ENCODE measurements at places on chromosomes 2 and 18.

DNA sequence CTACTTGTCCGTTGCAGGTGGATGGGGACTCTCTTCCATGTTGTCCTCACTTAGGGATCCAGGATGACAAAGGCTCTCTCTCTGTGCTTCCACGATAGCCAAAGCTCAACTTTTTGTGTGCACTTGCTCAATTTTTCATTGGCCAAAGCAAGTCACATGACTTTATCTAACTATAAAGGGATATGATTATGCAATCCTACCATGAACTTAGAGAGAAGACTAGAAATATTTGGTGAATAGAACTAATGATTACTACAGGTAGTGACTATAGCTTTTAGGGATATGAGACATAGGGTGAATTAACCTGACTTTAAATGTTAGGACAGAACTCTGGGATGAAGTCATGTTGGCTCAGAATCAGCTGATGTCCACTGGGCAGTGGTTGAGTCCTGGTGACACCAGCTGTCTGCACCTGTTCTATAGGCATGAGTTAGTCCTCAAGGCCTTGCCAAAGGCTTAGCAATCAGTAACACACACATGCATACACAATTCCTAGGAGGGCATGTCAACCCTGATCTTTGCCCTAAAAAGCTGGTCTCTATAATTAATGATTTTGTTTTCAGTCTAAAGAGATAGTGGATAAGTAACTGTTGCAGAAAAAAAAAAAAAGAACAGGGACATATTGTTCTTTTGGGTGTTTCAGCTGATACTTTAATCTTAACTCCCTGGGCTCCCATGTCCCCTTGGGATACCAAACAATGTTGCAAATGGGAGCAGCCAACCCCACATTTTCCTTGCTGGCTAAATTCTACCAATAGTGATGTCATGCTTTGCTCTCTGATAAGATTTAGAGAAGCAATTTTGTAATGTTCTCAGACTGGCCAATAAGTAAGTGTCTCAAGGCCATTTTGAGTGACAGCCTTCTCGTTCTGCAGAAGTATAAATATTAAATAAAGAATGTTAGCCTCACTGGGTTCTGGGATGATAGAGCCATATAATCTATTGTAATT lies 12.5 kb upstream of the HK2 start:
- no peak for DNase-seq

DNA sequence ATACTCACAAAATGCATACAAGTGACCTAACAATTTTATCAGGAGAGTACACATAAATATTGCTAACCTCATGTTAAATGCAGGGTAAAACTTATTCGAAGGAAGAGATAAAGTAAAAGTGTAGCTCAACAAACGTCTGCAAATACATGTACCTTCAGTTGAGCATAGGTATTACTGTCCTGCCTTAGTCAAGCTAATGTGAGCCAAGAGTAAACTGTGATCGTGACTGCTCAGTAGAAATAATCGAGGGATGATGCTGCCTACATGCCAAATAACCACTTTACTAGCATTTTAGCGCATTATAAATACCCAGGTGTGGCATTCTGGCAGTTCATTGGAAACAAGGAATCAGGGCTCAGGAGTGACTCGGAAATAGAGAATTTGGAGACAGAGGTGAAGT lies 779.5 kb downstream of the SOCS6 start:
- DNase-seq: no peak

GRCh38 chr2:140990416-140990815 lies 1140.4 kb downstream of the LRP1B start:
- no peak for DNase-seq

DNA sequence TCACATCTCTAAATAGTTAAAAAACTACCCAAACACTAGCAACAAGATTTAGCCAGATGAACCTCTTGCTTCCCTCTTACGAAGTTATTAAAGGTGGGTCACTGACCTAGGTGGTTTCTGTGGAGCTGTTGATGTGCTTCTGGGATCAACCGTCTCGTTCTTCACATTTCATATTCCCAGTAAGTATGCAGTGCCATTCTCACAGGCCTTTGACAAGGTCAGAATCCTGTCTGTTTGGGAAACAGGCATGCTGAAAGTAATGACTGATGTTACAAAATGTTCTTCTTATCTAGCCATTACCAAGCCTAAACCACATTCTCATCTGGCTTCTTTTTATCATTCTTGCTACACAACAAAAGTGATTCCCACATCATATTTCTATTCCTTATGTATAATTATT lies 70.3 kb downstream of the WDR7 start:
- no peak for DNase-seq

DNA sequence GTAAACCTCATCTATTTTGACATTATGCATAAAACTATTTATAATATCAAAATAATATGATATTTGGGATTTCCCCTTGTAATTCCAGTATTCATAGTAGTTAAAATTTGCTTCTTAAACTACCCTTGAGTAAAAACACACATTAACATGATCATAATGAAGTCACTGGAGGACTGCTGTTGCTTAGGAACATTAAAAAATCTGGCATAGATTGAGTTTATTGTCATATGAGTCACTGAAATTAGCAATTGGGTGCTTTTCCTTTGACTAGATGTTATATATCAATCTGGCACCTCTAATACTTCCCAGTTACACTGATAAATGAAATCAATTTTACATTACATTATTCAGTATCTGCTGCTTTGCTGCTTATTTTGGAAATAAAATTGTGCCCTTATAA lies 57.0 kb upstream of the ZC3H15 start:
- no peak for DNase-seq

DNA sequence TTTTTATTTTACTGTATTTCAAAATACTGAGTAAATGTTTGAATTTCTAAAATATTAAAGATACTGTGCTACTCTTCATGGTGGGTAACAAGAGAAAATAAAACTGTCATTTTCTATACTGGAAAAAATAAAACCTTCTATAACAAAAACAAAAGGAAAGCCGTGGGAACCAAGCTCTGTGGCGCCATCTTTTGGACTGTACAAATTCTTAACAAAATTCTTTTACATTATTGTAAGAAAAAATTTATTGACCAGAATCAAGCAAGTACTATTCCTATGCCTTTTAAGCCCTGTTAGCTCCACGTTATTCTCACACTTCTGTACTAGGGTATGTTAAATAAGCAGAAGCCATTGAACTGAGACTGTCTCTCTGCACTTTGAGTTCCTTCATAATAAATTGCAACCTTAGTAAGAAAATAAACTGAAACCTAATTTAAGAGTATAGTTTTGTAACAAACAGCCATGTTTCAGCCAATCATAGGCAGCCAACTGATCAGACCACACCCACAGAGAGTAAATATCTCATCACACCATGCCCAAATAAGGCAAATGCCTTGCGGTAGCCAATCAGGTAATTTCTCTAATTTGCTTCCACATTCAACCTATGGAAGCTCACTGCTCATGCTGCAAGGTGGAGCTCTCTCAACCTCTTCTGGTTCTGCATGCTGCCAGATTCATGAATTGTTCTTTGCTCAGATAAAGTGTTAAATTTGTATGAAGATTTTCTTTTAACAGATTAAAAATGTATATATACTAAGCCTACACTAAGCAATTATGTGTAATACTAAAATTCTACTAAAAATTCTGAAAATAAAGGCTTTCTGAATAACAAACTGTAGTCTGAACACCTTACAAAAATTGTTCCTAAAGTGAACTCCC lies 42.2 kb downstream of the HIBCH start:
- DNase-seq: no peak

GRCh38 chr2:65605058-65605742 lies 172.8 kb upstream of the SPRED2 start:
- DNase-seq: no peak

DNA sequence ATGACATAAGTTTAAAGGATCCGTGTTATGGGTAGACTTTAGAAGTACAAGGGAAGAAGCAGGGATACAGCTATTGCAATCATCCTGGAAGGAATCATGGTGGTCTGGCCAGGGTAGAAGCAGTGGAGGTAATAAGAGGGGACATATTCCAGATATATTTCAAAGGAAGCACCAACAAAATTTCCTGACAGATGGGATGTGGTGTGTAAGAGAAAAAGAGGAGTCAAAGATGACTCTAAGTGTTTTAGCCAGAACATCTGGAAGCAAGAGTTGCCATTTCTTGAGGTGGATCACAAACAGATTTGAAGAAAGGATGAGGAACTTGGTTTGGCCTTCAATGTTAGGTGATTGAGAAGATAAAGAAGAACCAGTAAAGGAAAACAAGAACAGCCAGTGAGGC lies 133.1 kb upstream of the CTAGE1 start:
- no peak for DNase-seq

GRCh38 chr18:68447286-68447685 lies 267.6 kb downstream of the TMX3 start:
- no peak for DNase-seq

GRCh38 chr2:85976106-85976920 lies 87.5 kb upstream of the ST3GAL5 start:
- DNase-seq: no peak

- peak; percentile 79 for DNase-seq
Measured at GRCh38 chr2:105641389-105641811, 103.3 kb upstream of the NCK2 start.

- no peak for DNase-seq
Measured at GRCh38 chr2:81266106-81266505, 961.6 kb upstream of the LRRTM1 start.

DNA sequence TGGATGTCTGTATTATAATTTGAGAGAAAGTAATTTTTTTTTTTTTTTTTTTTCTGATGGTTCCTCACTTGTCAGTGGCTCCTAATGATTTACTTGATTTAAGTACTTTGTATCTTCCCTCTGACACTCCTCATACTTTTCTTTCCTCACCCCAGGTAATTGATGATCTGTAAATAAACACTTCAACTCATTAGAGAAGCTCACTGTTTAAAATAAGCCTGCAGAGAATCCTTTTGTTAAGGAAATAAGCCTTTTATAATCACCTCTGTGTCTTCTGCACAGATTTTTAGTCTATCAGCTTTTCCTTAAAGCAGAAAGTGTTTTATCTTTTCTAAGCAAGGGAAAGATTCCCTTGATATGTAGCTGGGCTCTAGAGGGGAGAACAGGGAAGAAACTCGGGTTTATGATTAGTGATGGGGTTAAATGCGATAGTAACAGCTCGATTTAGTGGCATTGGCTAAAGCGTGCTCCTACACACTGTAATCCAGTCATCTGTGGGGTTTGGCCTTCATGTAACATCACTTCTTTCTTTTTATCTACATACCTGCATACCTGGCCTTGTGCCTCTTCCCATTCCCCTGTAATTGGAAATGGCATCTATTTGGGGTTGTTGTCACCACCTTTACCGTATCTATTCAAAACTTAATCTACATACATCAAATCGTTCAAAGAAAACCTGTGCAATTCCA lies 60.1 kb upstream of the LRRTM1 start:
- no peak for DNase-seq

GRCh38 chr2:236688563-236689392 lies 119.2 kb downstream of the ACKR3 start:
- DNase-seq: no peak

- no peak for DNase-seq
Measured at GRCh38 chr2:185274718-185275484, 463.7 kb upstream of the FSIP2 start.

GRCh38 chr2:230007931-230008707 lies 60.6 kb downstream of the SLC16A14 start:
- DNase-seq: peak; percentile 32

DNA sequence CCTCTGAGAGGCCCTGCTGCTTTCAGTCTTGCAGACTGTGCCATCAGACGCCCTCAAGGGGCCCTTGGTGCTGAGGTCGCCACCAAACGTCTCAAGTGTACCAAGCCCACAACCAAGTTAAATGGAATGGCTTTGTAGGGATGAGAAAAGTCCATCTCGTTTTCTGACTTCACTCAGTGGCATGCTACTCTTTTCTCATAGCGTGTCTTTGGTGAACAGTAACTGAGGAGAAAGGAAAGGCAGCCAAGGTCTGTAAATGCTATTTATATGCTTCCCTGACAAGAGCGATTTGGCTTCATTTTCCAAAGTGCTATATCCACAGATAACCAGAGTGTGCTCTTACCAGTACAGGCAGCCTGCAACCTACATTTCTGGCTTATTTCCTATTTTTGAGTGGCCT lies 123.0 kb downstream of the MTX2 start:
- no peak for DNase-seq

GRCh38 chr18:48314690-48315089 lies 94.5 kb downstream of the ZBTB7C start:
- no peak for DNase-seq

- DNase-seq: no peak
Measured at GRCh38 chr18:37529863-37530262, 35.7 kb downstream of the CELF4 start.

DNA sequence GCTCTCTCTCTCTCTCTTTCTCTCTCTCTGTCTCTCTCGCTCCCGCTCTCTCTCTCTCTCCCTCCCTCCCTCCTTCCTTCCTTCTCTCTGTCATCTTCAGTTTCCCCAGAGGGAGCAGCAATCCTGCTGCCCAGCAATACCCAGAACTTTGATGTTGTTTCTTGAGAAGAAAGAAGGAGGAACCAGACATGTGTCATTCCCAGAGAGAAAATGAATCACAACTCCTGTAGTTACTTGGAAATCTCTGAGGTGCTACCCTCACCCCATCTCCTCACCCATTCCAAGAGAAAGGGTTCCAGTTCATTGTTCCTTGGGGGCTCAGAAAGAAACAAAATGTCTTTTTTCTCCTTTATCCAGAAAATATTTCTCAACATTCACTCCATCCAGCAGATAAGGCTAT lies 449.1 kb downstream of the TNS1 start:
- DNase-seq: no peak

DNA sequence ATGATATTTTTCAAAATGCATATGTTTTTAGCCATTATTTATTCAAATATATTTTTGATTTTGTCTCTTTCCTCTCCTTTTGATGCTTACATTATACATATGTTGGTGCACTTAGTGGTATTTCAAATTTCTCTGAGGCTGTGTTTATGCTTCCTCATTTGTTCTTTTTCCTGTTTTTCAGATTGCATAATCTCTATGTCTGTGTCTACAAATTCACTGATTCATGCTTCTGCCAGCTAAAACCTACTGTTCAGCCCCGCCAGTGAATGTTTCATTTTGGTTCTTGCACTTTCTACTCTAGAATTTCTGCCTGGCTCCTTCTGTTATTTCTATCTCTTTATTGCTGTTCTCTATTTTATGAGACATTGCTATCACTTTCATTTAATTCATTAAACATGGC lies 951.7 kb upstream of the CNTNAP5 start:
- no peak for DNase-seq

DNA sequence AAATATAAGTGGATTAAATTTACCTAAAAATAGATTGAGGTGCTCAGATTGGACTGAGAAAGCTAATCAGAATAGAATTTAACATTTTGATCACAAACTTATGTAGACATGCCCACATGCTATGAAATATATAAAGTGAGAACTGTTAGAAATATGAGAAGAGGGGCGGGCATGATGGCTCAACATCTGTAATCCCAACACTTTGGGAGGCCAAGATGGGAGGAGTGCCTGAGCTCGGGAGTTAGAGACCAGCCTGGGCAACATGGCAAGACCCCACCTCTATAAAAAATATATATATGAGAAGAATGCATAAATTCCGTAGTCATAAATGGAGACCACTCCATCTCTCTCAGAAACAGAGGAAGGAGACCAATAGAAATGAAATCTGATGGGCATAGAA lies 25.7 kb downstream of the NTSR2 start:
- DNase-seq: no peak

- no peak for DNase-seq
Measured at GRCh38 chr2:122634256-122634655, 878.8 kb downstream of the TSN start.

Data from anterior cingulate cortex (tissue), 58 donors.